ENCODE measurements at places on chromosomes 3 and 15.

DNA sequence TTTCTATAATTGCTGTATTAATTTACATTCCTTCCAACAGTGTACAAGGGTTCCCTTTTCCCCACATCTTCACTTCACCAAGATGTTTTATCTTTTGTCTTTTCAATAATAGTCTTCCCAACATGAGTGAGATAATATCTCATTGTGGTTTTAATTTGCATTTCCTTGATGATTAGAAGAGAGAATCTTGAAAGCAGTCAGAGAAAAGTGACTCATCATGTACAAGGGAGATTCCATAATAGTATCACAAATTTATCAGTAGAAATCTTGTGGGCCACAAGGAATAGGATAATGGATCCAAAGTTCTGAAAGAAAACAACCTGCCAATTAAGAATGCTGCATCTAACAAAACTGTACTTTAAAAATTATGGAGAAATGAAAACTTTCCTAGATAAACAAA lies 189.3 kb downstream of the NECTIN3 start:
- DNase-seq, result no peak

DNA sequence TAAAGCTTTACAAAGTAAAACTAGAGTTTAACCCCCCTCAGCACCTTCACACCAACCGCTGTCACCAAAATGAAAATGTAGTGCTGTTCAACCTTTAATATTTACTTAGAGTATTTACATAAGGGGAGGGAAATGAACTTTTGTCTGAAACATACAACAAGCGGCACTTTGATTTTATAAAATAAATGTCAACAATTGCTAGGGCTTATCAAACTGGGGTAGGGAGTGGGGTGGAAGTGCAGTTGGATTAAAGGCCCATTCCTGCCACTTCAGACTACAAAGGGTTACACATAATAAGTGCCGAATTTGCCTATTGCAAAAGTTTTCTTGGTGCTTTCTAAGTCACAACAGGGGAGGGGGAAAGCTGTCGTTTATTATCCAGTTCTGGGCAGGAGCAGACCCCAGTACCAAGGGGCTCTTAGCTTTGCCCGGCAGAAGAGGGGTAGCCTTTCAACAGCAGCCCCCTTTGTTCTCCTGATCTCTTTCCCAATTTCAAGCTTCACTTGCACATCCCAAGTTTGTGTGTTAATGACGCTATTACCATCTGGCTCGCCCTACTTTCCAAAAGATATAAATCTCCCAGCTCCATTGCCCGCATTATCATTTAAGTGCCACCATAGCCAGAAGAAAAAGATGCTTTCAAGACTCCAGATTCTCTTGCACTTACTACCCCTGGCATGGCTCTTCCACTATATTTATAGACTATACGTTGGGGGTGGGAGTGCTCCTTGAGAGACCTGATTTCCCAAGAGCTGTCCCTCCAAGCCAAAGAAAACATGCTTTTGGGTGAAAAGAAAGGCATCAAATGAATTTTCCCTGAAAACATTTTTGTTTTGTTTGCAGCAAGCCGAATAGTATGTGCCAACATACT lies 17.0 kb downstream of the SOX2 start:
- DNase-seq, result no peak

DNA sequence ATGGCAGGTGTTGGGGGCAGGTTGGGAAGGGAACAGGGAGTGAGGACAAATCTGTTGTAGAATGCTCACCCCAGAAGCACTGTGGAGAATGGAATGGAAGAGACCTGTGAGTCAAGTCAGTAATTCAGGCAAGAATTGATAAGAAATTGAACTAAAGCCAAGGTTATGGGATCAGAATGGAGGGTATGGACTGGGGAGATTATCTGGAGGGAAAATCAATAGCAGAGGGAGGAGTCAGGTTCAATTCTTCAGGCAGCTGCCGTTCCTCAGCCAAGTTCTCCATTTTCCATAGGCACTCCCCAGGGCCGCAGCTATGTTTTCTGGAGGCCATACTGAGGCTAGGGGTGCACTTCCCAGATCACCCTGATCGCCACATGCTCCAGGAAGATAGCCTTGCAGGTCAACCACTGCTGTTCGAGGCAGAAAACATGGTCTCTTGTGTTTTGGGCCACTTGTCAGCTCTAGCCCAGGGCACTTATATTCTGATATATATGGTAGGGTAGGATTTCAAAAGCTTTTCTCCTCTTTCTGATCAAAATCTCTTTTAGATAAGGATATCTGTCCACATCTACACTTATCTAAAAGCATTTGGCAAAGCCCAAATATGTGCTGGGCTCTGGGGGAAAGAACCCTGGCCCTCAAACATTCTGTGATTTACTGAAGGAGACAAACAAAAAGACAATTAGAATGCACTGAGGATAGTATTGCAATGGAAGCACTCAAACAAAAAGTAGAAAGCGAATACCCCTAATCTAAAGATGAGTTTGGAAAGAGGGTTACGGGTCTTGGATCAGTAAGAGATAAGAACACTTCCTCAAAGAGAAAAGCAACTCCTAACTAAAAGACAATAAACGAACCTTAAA lies 92.3 kb downstream of the TMEM212 start:
- DNase-seq, result no peak

- DNase-seq, result peak; percentile 83
These were observed 342.2 kb downstream of the NLGN1 start for GRCh38 chr3:173739726-173740125.

GRCh38 chr15:66578286-66578875 lies 12.6 kb upstream of the LCTL start:
- peak; percentile 69 for DNase-seq

GRCh38 chr3:101940521-101941317 lies 91.4 kb downstream of the NFKBIZ start:
- peak; percentile 94 for DNase-seq

DNA sequence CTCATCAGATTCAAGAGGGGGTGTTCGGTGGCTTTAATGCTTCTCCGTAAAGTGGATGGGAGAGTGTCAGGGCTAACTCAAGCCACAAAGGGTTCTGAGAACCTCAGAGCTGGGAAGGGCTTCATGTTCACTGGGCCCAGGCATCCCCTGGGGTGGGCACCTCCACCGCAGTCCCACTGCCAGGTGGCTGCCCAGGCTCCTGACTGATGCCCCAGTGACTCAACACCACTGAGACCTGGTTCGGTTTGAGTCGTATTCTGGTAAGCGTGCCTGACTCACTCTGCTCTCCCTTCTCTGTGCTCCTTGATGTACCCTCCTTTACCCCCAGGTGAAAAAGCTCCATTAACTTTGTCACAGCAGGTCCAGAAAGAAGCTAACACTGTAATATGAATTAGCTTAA lies 304.6 kb downstream of the RPLP1 start:
- DNase-seq, result no peak

GRCh38 chr3:24624938-24625681 lies 130.5 kb upstream of the THRB start:
- DNase-seq, result no peak

DNA sequence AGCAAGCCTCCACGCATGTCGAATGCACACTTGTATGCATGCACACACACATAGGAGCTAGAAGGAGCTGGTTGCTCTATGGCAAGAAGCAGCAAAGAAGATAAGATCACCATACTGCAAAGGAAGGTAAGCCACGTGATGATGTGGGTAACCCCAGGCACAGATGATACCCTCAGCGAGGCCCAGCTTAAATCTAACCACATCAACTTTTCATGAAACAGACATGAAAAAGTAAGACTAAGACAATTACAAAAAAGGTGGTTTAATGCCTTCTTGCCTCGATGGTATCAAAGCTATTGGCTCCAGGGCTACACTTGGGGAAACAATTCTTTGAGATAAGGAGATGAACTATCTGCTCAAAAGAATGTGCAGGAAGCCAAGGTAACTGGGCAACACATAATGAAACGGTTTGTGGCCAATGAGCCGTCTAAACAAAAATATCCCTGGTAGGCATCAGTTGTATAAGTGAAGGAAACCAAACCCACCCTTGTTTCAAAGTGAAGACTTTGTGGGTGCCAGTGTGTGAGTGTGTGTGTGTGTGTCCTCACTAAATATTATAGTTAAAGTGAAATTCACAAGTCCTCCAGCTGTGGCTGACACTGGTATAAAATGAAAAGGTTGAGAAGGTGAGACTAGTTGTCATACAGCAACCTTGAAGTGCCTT lies 365.7 kb upstream of the ICE2 start:
- no peak for DNase-seq

GRCh38 chr15:99502182-99502581 lies 63.6 kb upstream of the MEF2A start:
- DNase-seq, result no peak

DNA sequence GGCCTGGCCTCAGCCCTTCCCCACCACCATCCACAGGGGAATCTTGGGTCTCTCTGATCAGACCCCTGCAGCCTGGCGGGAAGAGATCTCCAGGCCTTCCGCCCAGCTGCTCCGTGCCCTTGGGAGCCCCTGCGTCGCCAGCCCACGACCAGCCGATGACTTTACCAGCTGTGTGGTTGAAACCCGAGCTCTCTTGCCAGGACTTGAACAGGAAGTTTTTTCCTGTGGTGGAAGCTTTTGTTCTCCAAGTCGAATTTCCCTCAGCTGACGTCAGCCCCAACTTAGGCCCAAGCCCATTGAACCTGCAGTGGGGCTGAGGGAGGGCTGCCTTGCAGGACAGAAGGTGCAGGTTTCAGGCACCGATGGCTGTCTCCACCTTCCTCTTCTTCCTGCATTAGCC lies 51.7 kb upstream of the SMAD3 start:
- DNase-seq, result peak; percentile 97

DNA sequence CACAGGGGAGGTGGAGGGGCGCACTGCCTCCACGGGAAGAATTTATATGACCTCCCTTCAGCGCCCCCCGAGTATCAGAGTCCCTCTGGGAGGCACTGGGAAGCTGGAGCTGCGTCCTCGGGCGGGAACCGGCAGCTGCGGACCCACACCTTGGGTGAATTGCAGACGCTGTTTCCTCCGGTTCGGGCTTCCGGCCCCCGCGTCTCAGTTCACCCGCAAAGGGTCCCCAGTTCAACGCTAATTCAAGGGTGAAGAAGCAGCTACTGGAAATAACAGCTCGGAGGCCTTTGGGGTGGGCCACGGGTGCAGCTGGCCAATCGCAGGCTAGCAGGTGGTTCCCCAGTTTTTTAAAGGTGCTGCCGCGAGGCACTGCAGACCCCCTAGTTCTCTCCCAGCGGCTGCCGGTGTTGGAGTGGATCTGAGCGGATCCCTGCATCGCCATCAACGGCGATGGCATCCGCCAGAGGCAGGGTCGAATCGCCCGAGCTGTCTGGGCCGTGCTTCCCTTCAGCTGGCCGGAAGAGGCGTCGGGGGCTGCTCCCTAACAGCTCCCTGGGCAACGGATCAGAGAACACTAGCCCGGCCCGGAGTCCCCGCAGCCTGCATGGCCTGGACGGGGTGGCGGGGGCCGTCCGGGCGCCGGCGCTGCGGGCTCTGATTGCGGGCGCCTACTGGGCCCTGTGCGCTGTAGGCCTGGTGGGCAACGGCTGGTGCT lies 19.4 kb upstream of the ADAMTS7 start:
- DNase-seq, result no peak

DNA sequence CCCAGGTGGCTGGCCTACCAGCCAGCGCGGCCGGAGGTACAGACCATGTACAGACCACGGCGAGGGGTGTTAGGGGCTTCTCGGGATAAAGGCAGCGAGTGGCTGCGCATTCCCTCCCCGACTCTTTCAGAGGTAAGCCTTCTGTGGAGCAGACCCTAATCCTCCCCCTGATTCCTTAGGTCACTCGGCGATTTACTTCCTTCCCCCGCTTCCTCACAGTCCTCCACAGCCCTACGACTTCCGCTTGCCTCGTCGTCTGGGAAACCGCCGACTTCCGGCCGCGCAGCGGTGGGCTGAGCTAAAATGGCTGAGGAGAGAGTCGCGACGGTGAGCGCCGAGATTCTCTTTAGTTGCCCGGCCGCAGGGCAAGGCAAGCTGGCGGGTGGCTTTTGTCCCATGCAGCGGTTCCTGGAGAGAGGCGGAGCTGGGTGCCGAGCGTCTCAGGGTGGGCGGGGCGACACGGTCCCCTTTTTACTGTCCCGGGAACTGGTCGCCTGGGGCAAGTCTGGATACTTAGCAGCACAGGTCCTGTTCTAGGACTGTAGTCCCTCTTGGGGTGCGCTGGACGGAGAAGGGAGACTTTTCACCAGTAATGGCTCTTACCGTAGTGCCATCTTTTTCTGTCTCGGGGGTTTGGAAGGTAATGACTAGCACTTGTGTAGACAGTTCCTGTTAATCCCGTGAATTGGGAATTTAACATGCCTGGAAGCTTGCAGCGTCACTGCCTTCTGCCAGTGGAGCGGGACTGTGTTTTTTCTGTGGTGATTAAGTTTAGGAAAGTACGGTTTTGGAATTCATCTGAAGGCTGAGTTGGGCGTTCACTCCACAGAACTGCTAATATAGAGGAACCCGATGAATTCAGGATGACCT lies at the start of the genes BBS4 and HIGD2B:
BBS4 (plus strand) TSS at position 283 of the 870 bp plus-strand sequence; CDS start at position 304, 21 bp downstream.
HIGD2B (minus strand) TSS at position 258 of the 870 bp plus-strand sequence. CDS start 9,808 bp downstream, outside the sequence.
- DNase-seq, result peak; percentile 87

GRCh38 chr3:62923066-62923465 lies 47.9 kb upstream of the CADPS start:
- no peak for DNase-seq

DNA sequence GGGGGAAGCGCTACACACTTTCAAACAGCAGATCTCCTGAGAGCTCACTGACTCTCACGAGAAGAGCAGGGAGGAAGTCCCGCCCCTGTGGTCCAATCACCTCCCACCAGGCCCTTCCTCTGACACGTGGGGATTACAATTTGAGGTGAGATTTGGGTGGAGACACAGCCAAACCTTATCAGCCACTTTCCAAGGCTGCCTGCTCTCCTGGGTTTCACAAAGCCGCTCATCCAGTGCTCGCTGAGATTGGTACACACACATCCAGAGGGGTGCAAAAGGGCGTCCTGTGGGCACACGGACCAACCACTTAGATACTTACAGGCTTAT lies 23.1 kb downstream of the XXYLT1 start:
- no peak for DNase-seq

- no peak for DNase-seq
These were observed 18.8 kb downstream of the CXCR6 start for GRCh38 chr3:45962033-45962432.

- DNase-seq, result peak; percentile 32
These were observed 51.9 kb upstream of the FLNB start for GRCh38 chr3:57956119-57956832.

DNA sequence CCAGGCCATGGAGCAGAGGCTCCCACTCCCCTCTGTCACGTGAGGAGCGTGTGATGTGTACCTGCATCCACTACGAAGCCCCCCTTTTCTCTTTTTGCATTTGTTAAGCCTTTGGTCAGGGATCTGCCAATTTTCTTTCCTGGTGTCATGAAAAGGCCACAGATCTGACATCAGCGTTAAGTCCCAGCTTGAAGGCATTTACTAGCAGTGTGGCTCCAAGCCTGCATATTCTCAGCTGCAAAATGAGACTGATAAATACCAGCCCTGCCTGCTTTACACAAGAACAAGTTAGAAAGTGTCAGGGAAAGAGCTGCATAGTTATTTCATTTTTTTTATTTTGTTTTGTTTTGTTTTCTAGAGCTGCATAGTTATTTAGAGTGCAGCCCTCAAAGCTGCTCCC lies 2.3 kb upstream of the ANKRD63 start:
- DNase-seq, result no peak

GRCh38 chr3:141875893-141876380 lies 506 bp upstream of the ATP1B3 start:
- DNase-seq, result peak; percentile 70
